ENCODE measurements at places on chromosomes 12 and 14.

GRCh38 chr14:79831195-79831892, 380.0 kb downstream of the DIO2 start:
- no peak for DNase-seq

- no peak for DNase-seq
These were observed 7.2 kb downstream of the CD9 start for GRCh38 chr12:6207259-6207925.

DNA sequence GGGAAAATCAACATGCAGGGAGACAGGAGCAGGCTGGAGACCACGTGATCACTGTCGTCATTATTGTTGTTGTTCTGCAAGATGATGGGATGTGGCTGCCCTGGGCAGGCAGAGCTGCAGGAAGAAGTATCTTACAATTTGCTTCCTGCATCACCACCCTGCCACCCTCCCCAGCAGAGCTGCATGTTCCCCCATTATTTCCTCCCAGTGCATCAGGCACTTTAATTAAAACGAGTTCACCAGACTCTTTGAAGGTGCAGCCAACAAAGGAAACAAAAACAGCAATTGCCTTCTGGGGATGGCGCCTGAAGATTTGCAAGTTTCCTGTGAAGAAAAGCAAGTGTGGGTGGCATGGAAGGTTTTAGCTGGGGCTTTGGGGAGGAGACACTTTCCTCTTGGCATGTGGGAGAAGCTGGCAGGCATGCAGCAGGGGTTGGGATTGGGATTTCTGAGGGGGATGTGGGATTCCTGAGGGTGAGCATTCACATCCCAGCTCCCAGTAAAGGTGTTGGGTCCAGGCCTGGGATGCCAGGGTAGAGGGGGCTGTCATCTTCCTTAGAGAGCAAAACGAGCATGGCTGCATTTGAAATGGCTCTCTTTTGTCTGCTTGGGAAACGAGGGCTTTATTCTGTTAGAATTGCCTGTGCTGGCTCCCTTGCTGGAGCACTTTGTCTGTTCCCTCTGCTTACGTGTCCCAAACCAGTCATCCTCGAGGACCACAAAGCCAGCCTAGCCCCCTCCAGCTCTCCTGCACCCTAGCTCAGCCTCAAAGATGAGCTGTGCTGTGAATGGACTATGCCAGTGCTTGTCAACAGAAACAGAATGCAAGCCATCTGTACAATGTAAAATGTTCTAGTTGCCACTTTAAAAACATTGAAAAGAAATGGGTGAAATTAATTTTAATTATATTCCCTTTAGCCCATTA, 11.5 kb upstream of the C14orf132 start:
- DNase-seq = no peak

DNA sequence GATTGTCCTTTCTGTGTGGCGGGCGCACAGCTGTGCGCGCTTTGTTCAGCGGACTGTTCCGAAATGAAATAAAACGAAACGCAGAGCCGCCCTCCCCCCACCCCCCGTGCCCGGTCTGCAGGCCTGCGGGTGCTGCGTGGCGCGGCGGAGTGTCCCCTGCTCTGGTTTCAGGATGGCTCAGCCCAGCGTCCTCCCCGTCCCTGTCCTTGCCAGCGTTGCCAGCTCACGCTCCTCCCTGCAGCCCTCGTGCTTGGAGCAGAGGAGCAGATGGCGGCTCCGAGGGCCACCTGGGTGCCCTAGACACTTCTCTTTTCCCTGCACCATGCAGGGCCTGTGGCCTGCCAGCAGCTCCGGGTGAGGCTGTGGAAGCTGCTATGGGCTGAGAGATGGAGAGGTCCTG, 17.5 kb upstream of the BEGAIN start:
- DNase-seq = peak; percentile 48

GRCh38 chr14:69635981-69636639, 24.7 kb downstream of the SUSD6 start:
- DNase-seq = no peak

DNA sequence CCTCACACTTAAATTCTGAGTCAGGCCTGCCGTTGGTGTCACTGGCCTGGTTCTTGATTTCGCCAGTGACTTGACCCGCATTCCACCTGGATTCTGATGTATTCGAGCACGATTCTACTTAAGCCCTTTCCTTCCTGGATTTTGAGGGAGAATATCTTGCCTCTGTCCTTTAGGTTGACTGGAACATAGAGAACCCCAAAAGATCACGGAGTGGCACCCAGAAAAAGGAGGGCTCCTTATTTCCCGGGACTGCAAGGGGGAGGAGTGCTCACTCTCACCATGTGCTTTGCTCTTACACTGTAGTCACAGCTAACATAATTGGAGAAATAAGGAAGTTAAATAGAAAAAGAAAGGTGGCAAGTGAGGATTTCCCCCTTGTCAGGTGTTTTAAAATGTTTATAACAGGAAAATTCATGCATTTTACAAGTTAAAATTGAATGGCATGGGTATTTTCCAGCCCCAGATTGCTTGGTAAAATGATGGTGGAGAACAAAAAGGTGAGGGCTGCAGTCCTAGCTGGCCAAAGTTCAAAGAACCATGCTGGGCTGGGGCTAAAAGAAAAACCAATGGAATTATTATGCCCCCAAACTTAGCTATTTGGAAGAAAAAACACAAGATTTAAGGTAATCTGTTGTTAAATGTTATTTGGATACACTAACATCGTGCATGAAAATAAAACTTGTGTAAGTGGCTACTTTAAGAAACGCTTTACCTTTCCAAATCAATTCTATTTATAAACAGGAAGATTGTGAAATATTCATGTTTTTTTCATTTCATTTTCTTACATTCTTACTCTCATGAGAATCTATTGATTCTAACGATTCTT, 8.9 kb downstream of the FOXA1 start:
- DNase-seq = no peak

- DNase-seq = no peak
These were observed 6.0 kb upstream of the VAMP1 start for GRCh38 chr12:6476489-6476888.

- DNase-seq = no peak
These were observed 196.2 kb upstream of the NUDT4 start for GRCh38 chr12:93181409-93181965.

DNA sequence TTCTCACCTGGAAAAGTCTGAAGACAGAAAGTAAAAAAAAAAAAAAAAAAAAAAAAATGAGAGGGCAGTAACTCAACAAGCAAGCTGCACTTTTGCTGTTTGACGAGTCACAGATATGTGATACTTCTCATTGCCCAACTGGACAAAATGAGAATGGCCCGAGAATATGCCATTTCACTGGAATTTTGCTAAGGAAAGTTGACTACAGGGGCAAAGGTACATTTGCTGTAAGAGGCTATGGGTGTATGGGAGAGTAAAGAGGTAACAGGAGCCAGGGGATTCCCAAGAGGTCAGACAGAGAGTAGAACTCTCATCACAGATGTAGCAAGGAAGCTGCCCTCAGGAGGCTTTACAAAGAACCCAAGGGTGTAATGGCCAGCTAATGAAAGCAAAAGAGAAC, 22.9 kb downstream of the KIF21A start:
- no peak for DNase-seq

- DNase-seq = no peak
These were observed 216.9 kb downstream of the RPAP3 start for GRCh38 chr12:47488888-47489287.

- DNase-seq = no peak
These were observed 2.3 kb downstream of the TMEM63C start for GRCh38 chr14:77183896-77184295.

GRCh38 chr12:121796855-121797751, 3.6 kb upstream of the RHOF start:
- DNase-seq = peak; percentile 92

GRCh38 chr12:30580344-30580743, 115.3 kb downstream of the IPO8 start:
- no peak for DNase-seq

DNA sequence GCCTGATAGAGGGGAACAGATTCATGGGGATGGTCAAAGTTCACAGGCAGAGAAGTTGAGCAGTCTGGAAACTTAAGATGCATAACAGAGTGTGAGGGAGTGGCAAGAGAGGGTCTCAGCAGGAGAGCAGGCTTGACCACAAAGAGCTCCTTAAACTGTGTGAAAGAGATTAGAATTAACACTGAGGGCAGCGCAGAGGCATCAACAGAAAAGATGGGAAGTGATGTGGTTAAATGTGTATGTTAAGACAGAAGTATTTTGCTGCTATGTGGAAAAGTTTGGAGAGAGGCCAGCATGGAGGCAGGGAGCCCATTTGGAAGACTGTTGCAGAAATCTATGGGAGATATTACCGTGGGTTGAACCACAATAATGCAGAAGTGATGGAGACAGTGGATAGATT, 122.7 kb upstream of the LMNTD1 start:
- no peak for DNase-seq

DNA sequence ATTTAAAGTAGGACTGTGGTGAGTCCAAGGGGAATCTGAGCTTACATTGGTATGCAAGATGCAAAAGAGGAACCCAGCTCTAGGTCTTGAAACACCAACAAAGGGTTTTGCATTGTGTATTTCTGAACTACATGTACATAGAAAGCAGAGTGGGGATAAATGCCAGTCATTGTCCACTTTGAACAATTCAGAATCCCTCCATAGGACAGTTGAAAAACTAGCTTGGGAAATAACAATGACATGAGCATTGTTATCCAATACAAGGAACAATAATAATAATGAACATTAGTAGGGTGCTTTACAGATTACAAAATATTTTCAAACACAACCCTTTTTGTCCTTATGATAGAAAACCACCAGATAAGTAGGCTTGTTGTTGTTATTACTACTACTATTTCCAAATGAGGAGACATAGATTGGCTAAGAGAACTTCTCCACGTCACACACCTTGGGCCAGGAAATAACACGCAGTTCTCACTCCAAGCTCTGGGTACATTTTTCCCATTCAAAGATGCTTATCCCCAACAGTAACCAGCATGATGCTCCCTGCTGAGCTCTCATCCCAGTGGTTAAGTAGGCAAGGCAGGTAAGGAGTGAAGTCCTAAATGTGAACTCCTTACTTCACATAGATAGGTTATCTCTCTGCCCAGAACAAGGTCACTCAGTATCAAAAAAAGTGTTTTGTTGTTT, 51.7 kb upstream of the RASSF8 start:
- no peak for DNase-seq

GRCh38 chr14:35669782-35670181, 135.8 kb downstream of the INSM2 start:
- DNase-seq = no peak

GRCh38 chr12:106594447-106594846, 11.6 kb downstream of the RFX4 start:
- no peak for DNase-seq

DNA sequence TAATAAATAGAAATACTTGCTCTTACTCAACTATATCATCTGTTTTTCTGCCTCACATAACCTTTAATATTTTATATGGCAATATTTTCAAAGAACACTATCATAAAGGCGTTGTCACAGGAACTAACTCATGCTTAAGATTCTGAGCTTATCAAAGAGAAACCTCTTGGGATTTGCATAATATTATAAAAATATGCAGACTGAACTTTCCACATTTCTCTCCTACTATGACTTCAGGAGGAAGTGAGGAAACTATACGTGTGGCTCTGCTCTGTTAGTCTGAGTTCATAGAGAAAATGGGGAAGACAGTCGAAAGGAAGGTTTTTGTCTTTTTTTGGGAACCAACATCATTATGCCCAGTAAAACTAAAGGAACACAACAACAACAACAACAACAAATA, 124.7 kb downstream of the GARIN6 start:
- DNase-seq = no peak

GRCh38 chr12:111178181-111179081, 190.5 kb downstream of the PHETA1 start:
- DNase-seq = no peak

DNA sequence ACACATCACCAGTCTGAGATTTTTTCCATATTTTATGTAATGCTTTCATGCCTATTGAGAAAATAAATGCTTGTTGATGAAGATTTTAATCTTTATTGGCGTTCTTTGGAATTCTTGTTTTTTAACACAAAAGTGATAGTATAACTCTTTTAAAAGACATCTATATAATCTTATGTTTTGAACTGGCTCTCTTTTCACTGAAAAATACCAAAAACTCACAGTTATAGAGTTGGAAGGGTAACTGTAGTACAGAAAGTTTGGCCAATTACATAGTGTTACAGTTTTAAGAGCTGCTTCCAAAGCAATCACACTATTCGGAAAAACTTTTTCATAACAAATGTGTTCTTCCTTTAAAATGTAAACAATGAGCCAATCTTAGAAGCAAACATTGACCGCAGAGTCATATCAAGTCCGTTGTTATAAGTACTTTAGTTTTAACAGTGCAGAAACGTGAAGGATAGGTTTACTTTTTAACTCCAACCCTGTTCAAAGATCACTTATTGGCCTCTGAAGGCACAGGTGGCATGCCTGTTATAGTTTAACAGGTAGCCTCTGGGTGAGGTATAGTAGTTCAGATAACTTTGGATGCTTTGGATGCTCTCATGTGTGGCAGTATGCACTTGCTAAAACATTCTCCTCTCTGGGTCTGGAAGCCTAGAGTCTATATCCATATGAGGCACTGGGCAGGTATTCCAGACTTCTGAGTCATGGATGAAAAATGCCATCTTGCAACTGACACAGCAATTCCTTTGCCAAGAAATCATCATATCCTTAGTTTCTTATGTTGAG, 12.1 kb upstream of the NTN4 start:
- DNase-seq = no peak

GRCh38 chr12:46450279-46450748, 77.7 kb upstream of the SLC38A2 start:
- DNase-seq = peak; percentile 78

GRCh38 chr14:101072945-101073597, 169.5 kb upstream of the RTL1 start:
- no peak for DNase-seq

GRCh38 chr12:62621101-62621638, 154.5 kb downstream of the MON2 start:
- no peak for DNase-seq

DNA sequence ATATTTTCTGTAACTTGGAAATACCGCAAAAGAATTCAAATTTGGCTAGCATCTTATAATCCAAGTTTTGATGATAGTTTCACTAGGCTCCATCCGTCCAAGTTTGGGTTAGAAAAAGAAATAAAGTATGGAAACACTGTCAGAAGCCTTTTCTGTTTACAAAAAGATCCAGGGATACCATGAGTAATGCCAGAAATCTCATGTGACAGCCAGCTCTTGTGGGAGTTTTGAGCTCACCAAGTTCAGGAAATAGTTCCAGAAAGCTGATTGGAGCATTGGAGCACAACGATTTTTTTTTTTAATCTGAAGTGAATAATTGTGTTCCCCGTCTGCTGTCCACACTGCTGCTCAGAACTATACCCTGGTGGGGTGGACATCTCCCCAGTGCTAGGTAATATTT, 229.7 kb upstream of the NPAS3 start:
- DNase-seq = no peak

GRCh38 chr14:90103808-90104207, 42.0 kb downstream of the KCNK13 start:
- DNase-seq = no peak

GRCh38 chr12:76018111-76018510, 13.5 kb downstream of the PHLDA1 start:
- DNase-seq = no peak

GRCh38 chr12:8590842-8591545, 21.7 kb downstream of the AICDA start:
- DNase-seq = no peak

- DNase-seq = no peak
These were observed 763.9 kb upstream of the MGAT4C start for GRCh38 chr12:87020071-87020470.
